Type B pancreatic cell (in vitro differentiated cells): ENCODE measurements at places on chromosomes 11 and 22. TPM values are rescaled to one million over a fixed set of nuclear protein-coding genes. Genes with fewer than 3 reads are reported as not detected.

Gene TMEM109
- 83.0 and 97.5 TPM in 2 replicates for total RNA-seq

Gene GGTLC2
- not detected in 2 replicates for total RNA-seq

Gene OR51I1
- total RNA-seq, result not detected in 2 replicates

Gene P2RY2
- total RNA-seq, result 12.1 and 25.3 TPM in 2 replicates

Gene GSTT2B
- 0.50 TPM in 1 of 2 replicates, not detected in the other for total RNA-seq

Gene ELMOD1
- total RNA-seq, result 4.0 and 7.6 TPM in 2 replicates

Gene MS4A2
- total RNA-seq, result not detected in 2 replicates

Gene LARGE2
- total RNA-seq, result 12.4 and 29.9 TPM in 2 replicates
